Stimulated activated CD8-positive, alpha-beta memory T cell treated with anti-CD3 and anti-CD28 coated beads, Interleukin-4, amount 100 ng/mL, for 1 hour (primary cell): ENCODE measurements at places on chromosomes 12 and 14.

DNA sequence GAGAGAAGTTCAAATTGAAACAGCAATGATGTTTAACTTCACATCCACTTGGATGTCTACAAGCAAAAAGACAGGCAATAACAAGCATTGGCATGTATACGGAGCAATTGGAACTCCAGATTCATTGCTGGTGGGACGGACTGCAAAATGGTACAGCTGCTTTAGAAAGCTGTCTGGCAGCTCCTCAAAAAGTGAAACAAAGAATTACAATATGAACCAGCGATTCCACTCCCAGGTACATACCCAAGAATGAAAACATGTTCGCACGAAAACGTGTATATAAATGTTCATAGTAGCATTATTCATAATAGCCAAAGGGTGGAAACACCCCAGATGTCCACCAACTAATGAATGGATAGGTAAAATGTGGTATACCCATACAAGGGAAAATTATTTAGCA lies 125.7 kb downstream of the HMGA2 start:
- DNase-seq = no peak

- no peak for DNase-seq
Measured at GRCh38 chr14:38735005-38735404, 368.0 kb downstream of the SEC23A start.

DNA sequence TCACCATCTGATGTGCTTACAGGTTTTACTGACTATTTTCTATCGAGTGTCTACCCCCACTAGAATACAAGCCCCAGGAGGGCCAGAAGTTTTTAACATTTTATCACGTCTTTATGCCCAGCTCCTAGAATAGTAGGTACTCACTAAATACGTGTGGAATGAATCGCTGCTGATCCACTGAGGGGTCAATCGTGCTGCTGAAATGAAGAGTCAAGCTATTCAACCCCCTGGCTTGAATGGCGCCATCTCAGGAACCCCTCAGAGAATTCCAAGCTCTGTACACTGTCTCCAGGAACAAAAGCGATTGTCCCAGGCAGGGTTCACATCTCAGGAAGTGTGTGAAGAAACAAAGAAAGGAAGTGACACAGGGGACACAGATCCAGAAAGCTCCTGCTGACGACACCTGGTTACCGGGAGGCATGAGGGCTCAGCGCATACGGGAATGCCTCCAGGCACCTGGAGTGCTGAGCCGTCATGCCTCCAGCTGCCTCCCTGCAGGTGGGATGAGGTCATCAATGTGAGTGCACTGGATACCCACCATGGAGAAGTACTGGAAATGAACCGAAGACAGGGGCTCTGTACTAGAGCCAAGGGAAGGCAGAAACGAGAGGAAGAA lies 45.6 kb downstream of the PITPNM2 start:
- no peak for DNase-seq

DNA sequence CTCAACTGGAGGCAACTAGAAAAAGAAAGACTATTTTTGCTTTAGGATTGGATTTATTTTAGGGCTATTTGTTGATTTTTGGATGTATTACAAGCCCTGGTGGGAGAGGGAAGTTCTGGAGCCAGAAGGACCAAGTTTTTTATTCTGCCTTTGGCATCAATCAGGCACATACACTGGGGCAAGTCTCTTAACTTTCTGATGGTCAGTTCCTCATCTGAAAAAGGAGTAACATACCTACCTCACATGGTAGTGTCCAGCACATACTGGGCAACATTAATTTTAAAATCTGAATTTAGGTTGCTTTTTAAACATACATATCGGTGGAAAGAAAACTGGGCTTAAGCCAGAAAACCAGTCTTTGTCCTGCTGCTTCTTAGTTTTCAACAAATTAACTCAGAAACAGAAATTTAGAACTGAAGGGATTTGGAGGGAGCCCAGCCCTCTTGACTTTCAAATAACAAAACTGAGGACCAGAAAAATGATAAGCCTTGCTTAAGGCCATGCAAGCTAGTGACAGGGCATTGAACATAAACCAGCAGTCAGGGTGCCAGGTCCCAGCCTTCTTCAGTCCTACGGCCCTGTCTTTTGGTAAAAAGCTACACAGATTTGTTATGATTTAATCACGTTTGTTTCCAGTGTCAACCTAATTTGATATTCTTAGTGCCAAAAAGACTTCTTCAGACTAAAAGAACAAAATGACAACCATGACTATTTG lies 90.2 kb upstream of the SLC38A2 start:
- no peak for DNase-seq

- no peak for DNase-seq
Measured at GRCh38 chr14:41297576-41298327, 308.9 kb upstream of the LRFN5 start.

- no peak for DNase-seq
Measured at GRCh38 chr12:122393817-122394216, 28.7 kb downstream of the CLIP1 start.

GRCh38 chr14:66509874-66510273 lies 1.9 kb downstream of the GPHN start:
- no peak for DNase-seq

- no peak for DNase-seq
Measured at GRCh38 chr12:10184261-10184843, 5.5 kb downstream of the TMEM52B start.

DNA sequence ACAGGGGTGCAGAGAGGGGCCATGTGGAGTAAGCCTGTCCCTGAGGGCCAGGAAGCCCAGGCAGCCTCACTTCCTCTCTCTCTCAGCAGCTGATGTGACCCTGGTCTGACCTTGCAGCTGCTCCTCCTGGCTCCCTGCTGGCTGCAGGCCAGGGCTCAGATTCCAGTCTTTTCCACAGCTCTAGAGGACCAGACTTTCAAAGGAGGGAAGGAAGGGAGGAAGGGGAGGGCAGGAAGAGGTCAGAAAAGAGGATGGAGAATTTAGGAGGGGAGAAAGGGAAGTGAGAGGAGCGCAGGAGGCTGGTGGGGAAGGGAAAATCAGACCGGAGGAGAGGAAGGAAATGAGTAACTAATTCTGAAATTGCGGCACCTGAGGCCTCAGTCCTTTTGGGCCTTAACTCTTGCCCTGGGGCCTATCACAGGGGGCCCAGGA lies 40.9 kb upstream of the VASH1 start:
- DNase-seq = no peak

- DNase-seq = no peak
Measured at GRCh38 chr12:96828169-96828789, 78.8 kb upstream of the NEDD1 start.

GRCh38 chr14:71753126-71753830 lies 179.0 kb upstream of the RGS6 start:
- peak; percentile 42 for DNase-seq

GRCh38 chr12:116821291-116821690 lies 60.0 kb downstream of the HRK start:
- DNase-seq = no peak

GRCh38 chr12:129075460-129076208 lies 222.4 kb downstream of the GLT1D1 start:
- no peak for DNase-seq

DNA sequence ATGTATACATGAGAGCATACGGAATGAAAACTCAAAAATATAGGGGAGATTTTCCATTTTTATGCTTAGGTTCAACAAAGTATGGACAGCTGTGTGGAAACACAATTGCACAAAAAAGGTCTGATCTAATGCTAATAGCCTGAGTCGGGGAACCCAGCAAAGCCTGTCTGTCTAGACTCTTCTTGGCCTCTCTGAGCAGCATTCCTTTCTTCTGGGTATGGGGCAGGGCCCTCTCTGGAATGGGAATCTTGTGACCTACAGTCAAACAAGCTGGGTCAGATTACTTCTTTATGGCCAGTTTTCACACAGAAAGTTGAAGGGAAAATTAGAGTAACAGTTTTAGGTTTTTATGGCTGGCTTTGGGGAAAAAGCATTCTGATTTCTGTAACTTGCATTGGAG lies 534.0 kb upstream of the LMO3 start:
- DNase-seq = no peak

DNA sequence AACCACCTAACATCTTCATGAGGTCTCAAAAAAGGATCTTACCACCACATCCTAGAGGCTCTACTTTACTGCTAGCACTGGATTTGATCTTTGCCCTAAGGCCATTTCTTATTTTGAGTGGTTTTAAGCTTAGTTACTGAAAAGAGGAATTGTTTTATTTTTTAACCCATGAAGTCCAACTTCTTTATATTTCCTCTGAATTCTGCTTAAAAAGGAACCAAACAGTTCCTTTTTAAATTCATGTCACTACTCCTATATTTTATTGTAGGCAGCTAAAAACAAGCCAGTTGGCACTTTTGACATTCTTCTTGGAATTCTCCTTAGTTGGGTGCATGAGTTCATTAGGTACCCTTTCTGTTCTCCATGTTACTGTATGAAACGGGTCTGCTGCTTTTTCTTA lies 76.4 kb downstream of the FGD4 start:
- no peak for DNase-seq

DNA sequence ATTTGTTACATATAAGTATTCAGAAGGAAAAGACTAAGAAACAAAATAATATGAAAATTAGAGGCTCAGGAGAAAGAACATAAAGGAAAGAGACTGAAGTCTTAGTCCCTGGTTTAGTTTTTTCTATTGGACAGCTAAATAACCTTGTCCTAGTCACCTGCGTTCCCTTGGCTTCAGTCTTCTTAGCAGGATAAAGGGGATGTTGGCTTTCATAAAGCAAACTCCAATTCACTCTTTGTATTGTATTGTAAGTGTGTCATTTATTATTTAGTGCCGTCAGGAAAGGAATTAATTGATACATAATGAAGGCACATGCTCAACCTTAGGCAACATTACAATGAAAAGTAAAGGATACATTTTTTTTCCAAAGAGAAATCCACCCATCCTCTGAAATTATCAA lies 190.3 kb upstream of the PPFIA2 start:
- no peak for DNase-seq

DNA sequence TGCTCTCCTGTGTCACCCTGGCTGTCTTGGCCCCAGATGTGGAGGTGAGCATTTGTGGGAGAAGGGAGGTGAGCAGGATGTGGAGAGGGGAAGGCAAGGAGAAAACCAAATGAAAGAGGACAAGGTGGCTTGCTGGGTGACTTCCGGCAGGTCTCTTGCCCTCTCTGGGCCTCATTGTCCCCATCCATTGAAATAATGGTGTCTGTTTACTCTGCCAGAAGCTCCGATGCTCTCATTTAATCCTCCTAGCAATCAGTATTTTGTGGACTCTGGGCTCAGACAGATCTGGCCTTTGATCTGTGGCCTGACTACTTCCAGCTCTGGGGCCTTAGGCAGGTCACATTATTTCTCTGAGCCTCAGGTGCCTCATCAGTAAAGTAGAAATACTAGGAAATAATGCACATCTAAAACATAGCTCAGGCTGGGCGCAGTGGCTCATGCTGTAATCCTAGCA lies 30.6 kb downstream of the MVK start:
- DNase-seq = no peak
